H9 (cell line): ENCODE measurements at places on chromosomes 3 and 15.

GRCh38 chr15:83769411-83769999 lies 115.6 kb downstream of the ADAMTSL3 start:
- DNase-seq, result no peak

DNA sequence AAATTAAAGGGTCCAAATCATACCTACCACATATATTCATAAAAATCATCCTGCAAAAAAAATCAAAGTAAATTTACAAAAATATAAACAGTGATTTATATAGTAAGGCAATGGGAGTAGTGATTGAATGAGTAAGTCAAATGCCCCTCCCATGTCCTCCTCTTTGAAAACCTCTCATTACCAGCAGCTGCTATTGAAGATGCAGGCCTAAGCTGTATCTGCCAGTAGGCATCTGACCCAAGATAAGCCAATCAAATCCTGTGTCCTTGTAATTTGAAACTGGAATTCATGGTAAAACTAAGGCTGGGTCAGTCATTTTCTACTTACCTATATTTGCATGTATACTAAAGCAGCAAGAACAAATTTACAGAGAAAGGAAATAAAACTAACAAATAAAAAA lies 60.4 kb upstream of the POU1F1 start:
- DNase-seq, result no peak

DNA sequence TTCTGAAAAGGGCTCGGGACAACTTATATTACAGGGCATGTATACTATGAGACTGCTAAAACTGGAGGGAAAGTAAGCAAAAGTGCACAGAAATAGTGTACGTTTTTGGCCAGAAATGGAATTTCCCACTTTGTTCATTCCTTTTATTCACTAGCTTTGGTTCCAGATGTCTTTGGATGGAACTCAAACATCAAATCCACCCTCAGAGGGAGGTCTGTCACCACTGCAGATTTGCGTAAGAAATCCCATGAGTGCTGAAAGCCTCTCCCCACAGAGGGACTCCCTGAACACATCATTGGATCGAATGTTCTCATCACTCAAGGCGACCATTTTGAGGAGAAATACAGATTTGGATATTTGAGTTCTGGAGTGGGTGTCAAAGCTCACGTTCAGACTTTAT lies 71.6 kb downstream of the FEM1B start:
- no peak for DNase-seq

DNA sequence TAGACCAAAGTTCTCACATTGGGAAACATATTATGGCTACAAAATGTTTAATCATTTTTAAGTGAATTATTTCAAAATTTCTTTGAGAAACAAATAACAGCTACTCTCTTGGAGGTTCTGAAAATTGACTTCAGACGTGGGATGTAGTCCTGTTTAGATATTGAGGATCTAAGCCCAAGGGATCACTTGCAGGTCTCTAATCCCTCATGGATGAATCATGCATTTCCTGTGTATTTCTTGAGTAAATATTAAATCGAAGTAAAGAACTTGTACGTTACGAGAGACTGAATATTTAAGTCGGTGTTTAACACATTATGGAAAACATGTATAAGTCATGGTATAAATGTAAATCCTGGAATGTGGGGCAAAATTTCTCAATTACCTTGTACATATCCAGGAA lies 119.8 kb downstream of the EPHA3 start:
- DNase-seq, result no peak
